Muscle of arm (tissue), 14 donors: ENCODE measurements at places on chromosomes 7 and 10. TPM values are rescaled to one million over a fixed set of nuclear protein-coding genes. Genes with fewer than 3 reads are reported as not detected.

The BEND7 gene
- polyA plus RNA-seq: 12.5 TPM

DNA sequence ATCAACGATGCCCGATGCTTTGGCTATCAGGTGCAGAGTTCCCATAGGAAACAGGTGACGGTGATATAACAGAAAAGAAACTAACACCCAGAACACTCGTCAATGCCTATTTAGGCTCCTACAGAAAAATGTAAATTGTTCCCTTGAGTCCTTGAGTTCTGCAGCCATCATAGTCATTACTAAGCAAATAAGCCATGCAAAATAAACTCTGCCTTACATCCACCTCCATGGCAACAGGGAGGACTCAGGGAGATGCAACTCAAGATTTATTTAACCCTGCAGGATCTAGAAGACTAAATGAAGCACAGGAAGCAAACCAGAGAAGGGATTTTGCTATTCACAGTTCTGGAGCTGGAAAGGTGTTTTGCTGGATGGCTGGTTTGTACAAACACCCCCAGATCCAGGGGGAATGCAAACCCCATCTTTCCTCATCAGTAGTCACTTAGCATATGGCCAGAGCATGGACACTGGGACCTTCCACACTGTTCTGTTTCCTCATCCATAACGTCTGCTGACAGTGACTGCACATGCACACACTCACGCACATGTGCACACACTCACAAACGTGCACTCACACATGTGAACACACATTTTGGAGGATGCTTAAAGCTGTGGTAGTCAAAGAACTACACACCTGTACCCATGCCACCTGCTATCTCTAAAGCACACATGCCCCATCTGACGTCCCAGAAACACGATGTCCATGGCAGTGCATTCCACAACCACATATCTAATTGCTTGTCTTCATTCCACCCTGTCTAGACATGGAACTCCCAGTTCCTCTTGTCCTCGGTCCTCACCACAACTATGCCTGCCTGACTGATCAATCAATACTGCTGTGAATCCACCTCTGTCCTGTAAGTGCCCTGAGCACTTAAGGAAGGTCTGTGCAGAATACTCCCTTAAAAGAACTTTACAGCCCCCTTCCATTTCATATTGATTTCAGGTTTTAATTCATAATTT lies 178.2 kb downstream of the COBL start:
- DNase-seq: no peak

The UBN2 gene
- 13.8 TPM for polyA plus RNA-seq

DNA sequence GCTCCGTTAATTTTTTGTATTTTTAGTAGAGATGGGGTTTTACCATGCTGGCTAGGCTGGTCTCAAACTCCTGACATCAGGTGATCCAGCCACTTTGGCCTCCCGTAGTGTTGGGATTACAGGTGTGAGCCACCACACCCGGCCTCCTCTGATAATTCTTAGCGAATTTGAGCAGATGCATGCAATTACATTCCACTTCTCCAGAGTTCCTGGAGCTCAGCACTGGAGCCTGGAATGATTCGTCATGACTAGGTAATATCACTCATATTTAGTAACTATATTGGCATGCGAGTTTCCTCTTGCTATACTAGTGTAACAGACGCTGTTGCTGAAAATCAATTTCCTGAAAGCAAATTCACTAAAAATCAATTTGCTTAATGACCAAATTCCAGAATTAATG lies 86.8 kb downstream of the MKX start:
- no peak for DNase-seq

The ALOX5 gene
- polyA plus RNA-seq: 1.2 TPM

The PRPS1L1 gene
- not detected for polyA plus RNA-seq

DNA sequence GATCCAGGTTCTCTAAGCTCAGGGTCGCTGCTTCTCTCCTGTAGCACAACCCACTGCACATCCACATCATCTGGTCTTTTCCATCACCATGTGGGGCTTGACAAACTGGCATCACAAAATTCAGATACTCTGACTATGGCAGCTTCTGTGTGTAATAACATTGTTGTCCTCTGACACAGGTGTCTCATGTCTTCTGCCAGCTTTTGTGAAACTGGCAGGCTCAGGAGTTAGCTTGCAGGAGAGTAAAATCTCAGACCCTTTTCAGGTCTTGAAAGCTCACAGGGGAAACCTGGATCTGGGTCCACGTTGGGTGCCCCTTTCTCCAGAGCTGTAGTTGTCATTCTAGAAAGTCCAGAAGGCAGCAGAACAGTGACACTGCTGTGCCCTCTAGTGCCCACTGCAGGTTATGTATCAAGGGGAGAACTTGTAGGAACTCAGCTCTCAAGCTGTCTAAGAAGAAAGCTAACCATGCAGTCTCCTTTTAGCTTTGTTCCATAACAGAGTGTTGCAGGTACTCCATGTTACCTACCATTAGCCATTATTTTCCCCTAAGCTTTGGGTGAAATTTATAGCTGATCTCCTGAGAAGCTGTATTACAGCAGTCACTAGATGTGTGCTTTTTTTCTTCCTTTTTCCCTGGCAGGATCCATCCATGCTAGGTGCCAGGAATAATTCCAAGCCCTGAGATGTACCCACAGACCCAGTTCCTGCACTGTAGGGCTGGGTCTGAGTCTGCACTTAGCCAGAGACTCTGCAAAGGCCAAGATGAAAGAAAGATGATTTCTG lies 102.7 kb downstream of the ZNF248 start:
- DNase-seq: no peak

The TCF7L2 gene
- polyA plus RNA-seq: 53.4 TPM

DNA sequence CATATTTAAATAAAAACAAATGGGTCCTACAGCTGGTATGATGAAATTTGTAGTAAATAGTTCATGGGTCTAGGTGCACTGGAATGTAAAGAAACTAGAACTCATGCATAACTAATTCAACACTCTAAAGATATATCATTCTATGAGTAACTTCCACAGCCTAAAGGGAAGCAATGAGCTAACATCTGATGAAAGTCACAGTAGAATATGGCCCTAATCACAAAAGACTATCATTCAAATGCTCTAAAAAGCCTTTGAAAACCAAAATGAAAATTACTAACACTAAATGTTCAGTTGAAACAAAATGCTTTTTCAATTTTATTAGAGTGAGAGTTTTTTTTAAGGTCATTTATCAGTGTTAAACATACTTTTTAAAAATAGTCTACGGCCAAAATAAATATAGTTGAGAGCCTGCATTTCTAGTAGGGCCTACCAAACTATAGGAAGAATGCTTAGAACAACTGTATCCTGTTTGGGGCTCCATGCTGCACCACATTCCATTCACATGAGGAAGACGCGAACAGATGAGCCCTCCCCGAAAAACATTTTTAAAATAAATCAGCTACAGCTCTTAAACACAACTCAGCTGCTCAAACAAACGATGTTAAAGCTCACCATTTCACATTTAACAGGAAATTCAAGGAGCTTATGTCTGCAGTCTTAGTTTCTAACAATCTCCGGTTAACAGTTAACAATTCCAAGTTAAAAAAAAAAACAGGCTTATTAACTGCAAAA lies 134.5 kb downstream of the NRBF2 start:
- DNase-seq: peak; percentile 76

- no peak for DNase-seq
These were observed 173.8 kb upstream of the PPP2R2D start for GRCh38 chr10:131726967-131727366.

The ACSL5 gene
- 2.4 TPM for polyA plus RNA-seq

- DNase-seq: no peak
These were observed 78.1 kb downstream of the INHBA start for GRCh38 chr7:41624818-41625217.

- no peak for DNase-seq
These were observed 93.5 kb upstream of the NEBL start for GRCh38 chr10:20990604-20991003.

The CFAP70 gene
- polyA plus RNA-seq: 2.0 TPM

The LHPP gene
- 6.6 TPM for polyA plus RNA-seq

DNA sequence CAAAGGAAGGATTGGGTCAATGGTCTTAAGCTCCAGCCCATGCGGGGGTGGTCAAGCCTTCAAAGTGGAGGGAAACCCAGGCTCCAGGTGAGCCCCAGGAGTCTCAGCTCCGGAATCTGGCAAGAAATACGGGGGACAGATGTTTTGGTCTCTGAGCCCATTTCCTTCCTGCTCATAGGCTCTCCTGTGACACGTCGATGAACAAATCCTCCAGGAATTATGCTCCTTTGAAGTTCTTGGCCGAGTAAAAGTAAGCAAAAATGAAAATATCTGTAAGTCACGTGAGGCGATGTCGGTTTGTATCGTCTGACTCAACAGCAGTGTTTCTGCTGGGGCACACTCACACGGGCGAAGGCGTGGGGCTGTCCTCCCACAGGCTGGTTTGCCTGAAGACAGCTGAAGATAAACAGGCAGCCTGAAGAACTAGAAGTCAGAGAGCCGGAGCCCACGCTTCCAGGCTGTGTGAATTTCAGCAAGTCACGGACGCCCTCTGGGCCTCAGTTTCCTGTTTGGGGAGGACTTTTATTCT lies 52.6 kb upstream of the SMNDC1 start:
- no peak for DNase-seq

DNA sequence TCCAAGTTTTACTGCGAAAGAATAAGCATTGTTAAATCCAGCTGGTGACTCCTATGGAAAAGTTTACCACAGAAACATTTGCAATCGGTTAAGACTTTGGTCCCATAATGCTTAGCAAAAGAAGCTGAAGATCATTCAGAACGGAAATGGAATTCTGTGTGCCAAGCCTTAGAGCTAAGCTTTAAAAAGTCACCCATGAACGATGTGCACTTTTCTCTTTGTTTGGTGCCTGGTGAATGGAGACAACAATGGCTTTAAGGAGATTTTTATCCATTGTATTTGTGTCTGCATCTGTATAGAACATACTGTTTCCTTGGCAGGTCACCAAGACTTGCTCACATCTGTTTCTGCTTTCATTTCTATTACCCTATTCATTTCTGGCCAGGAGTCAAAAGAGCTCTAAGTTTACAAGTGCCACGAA lies 26.3 kb upstream of the COL1A2 start:
- DNase-seq: peak; percentile 92

The SPDYE6 gene
- polyA plus RNA-seq: 3.4 TPM

DNA sequence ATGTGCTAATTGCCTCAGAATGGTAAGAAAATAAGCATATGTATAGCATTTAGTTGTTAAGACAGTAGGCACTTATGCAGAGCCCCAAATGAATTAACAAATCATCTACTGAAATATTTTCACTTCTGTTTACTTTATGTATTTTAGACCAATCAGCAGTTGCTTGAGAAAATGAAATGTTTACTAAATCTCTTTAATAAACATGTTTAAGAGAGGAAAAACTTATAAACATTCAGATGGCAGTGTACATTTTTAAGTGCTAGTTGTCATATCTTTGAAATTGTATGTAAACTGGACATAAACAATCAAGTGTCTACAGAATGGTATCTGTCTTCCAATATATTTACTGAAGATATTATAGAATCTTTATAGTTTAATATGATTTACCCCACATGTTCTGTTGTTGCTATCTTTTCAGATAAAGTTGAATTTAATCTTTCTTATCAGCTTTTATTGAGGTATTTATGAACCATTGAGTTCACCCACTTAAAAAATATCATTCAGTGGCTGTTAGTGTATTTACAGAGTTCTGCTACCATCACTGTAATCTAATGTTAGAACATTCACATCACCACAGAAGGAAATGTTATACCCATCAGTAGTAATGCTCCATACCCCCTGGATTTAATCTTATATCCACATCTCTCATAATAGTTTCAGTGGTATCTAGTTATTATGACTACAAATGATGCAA lies 264.3 kb downstream of the ADK start:
- no peak for DNase-seq
